ENCODE measurements at places on chromosomes 2 and 18.
A peak's percentile ranks its signal among the peaks of the same experiment; 100 is the strongest.

DNA sequence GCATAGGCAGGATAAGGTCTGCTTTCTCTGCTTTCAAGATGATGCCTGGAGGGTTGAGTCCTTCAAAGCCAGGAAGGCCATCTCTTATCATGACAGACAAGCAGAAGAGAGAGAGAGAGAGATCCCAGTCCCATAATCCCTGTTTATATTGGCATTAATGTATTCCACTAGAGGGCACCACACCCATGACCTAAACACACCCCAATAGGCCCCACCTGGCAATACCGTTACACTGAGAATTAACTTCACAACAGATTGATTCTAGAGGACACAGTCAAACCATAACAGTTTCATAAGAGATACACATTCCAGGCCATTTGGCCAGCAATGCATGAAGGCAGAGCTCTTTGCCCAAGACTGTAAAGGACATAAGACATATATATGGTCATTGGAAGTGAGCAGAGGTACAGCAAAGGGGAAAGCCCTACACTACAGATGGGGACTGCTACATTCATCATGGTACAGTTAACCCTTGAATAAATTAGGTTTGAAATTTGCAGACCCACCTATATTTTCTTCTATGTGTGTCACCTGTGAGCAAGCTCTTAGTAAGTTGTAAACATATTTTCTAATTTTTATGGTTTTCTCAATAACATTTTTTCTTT lies 1516.1 kb downstream of the RPIA start:
- no peak for DNase-seq

GRCh38 chr18:46250084-46250811 lies 146.1 kb downstream of the HAUS1 start:
- DNase-seq: peak; percentile 39

DNA sequence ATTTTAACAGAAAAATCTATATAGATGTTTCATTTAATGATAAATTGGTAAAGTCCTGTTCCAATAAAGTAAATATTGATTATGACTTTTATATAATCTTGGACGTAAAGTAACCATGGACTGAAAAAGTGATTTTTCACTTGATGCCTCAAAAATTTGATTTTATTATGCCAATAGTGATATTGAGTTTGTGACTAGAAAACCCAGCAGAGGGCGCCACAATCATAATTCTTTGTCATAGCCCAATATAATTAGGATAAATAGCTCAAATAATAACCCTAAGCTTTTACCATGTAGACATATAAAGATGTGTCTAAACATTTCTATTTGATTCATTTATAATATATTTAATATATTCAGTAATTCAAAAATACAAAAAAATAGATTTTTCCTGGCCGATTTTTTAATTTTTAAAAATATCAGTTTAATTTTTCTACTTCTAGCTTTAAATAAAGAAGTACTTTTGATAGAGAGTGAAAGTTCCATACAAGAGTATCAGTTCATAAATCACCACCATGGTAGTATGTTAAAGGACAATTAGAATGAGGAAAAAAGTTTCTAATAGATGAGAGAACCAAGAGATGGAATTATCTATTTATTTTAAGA lies 30.7 kb downstream of the CAMKMT start:
- peak; percentile 50 for DNase-seq

- DNase-seq: no peak
Measured at GRCh38 chr2:203709416-203710040, 3.1 kb downstream of the CD28 start.

- DNase-seq: no peak
Measured at GRCh38 chr2:138504546-138505235, 3.1 kb downstream of the SPOPL start.

DNA sequence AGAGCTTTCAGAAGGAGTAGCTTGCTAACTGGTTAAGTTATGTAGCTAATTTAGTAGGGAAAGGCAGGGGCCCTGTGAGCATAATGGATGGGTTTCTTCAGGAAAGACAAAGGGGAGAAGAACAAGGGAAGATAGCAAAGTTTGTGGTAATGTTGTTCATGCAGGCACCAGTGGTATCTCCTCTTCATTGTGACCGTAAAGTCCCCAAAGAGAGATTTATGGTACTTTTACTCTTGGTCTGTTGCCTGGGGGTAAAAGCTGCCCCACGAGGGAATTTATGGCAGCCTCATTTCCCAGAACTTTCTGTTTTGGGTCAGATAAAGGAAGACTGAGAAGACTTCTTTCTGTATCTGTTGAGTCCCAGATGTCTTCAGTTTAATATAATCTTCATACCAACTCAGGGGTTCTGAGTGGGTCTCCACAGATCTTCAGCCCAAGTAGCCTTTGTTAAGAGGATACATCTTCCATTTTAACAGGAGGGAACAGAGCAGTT lies 27.5 kb downstream of the MALT1 start:
- DNase-seq: no peak

DNA sequence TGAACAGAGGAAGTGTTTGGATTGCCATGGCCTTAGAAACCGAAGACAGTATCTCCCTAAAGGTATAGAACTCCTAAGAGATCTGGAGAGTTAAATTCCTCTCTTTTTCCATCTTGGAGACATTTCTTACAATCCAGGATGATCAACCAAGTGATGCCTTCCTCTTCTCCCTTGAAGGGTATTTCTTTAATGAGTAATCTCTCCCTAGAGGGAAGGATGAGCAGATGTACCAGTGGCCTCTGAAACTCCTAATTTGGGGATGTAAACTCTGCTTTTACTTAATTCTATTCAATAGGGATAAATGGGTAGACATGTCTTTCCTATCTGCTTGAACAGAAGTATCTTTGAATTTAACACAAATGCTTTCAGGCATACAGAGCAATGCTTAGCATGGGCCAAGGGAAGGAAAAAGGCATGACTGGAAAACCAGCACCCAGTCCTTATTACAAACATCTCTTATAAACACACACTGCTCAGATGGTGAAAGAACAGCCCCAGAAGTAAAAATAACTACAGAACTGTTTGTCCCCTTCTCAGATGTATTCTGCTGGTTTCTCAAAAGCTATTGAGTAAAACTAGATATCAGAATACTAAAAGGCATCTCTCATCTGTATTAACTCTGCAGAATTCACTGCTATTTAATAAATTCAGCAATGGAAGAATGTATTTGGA lies 4.7 kb upstream of the THNSL2 start:
- DNase-seq: no peak

- no peak for DNase-seq
Measured at GRCh38 chr2:47295981-47296635, 106.8 kb upstream of the MSH2 start.

DNA sequence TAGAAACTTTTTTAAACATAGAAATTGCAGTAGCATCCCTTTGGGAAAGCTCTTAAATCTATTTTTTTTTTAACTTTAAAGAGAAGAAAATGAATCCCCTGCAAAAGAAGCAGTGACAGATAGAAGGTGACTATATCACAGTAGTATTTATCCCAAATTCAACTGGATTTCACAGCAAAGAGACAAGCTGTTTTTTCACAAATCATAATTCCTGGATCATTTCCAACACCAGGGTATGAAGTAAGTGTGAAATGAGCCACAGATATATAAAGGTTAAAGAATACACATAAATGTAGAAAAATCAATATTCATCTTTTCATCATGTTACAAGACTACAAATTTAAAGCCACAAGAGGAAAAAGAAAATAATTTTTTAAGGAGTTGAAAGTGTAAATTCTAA lies 1404.9 kb upstream of the NXPH2 start:
- DNase-seq: no peak

DNA sequence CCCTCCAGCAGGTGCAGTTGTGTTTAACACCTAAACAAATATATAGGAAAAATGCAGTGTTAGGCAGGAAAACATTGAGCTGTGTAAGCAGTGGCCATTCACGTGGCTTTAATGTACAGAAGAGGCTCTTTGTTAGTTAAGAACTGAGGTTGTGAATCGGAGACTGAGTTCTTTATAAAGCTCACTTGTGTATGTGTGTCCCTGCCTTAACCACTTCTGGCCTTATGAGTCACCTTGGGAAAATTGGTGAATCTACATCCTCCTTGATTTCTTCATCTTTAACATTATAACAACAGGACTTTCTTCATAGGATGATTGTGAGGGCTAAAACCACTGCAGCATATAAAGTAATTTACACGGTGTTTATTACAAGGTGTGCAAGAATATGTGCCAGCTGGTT lies 188.4 kb upstream of the TPO start:
- DNase-seq: no peak

GRCh38 chr18:35786365-35787042 lies 186.0 kb upstream of the RMP24 start:
- no peak for DNase-seq

DNA sequence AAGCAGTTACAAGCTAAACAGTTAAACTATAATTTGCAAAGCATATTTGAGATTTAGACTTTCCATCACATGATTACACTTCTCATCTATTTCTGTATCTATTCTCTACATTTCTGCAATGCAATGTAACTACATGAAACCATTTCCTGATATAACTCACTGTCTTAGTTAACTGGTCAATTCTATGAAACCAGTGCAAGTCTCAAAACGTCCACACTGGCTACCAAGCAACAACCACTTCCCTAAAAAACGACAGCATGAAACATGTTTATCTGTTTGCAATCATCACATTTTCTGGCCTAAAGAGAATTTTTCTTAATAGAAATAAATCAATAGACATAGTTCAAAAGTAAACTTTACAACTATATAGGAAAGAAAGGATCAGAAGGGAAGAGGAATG lies 17.4 kb downstream of the FECH start:
- no peak for DNase-seq

DNA sequence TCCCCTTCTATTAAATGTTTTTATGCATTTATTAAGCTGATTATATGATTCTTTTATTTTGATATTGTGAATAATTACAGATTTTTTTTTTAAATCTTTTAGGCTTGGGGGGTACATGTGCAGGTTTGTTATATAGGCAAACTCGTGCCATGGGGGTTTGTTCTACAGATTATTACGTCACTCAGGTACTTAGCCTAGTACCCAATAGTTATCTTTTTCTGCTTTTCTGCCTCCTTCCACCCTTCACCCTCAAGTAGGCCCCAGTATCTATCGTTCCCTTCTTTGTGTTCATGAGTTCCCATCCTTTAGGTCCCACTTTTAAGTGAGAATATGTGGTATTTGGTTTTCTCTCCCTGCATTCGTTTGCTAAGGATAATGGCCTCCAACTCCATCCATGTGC lies 92.2 kb upstream of the CWC22 start:
- no peak for DNase-seq

DNA sequence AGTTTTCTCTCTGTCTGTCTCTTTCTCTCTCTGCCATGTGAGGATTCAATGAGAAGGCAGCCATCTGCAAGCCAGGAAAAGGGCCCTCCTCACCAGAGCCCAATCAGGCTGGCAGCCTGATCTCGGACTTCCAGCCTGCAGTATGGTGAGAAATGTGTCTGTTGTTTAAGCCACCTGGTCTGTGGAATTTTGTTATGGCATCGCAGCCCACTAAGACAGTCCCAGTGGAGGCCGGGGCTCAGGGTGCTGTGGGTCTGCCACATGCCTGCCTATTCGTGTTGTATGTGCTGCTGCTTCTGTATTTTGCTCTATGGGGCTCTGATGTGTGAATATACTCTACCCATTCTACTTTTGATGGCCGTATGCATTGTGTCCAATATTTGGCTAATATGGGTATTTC lies 139.0 kb upstream of the HS6ST1 start:
- DNase-seq: no peak

DNA sequence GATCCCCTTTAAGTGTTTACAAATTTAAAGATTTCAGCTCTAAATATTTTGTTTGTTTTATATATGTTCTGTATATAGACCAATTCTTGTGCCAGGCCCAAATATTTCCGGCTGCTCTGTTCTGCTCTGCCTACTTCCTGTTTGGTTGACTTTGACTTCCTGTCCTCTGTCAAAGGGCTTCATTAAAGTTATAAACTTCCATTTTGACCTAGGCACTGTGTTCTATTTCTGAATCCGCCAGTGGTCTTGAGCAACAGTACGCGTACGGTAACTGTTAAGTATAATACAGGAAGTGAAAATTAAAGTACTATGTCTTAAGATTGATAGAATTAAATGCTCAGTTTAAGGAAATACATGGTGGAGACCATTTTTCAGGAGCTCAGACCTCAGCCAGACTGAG lies 13.5 kb upstream of the REL start:
- DNase-seq: no peak

DNA sequence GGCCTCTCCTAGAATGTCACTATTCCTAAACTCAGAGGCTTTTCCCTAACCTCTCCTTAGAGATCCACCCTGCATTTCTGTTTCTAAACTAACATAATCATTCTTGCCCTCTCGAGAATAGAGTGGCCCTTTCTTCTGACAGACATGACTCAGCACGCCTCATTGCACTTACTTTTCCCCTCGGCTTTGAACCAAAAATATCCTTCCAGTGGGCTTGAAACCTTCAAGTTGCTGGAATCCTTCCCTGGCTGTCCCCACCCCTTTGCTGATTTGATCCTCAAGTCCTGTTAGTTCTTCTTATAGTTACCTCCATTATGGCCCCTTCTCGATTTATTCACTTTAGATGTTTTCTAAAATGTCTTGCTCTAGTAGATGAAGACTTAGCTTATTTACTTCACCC lies 158.0 kb downstream of the LTBP1 start:
- DNase-seq: no peak

DNA sequence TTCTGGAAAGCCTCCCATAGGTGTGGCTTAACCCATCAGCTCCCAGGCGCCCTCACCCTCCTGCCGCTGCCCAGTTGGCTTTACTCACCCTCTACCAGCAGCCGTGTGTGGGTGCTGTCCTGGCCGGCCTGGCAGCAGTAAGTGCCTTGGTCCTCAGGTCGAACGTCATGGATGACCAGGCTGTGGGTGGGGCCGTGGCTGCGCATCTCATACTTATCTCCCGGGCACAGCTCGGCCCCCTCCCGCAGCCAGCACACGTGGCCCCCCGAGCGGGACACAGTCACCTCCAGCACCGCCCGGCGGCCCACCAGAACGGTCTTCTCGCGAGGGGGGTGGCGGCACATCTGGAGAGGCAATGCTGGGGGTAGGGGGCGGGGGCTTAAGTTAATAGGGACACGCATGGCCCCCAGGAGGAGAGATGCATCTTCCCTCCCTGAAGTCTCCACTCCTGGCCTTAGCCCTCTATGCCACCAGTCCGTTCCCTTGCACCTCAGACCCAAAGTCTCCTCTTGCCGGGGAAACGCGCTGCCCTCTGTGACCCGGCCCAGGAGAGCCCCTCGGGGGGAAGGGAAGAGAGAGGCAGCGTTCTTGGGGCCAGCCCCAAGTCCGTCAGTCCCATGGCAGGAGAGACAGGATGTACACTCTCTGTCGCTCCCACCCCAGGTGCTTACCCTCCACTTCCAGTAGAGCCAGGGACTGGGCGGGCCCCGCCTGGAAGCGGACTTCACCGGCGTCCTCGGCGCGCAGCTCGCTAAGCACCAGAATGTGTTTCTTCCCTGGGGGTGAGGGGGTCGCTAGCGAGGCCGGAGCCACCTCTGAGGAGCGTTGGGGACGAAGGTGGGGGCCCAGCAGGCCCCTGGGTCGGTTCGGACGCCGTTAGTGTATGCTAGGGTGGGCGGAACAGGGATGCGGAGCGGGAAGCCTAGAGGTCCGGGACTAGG lies 7.9 kb downstream of the TMEM198 start:
- no peak for DNase-seq
